ENCODE measurements at places on chromosomes 6 and 20.

- DNase-seq = peak; percentile 94
Observed at GRCh38 chr20:31751126-31751525, 12.0 kb downstream of the TPX2 start.

DNA sequence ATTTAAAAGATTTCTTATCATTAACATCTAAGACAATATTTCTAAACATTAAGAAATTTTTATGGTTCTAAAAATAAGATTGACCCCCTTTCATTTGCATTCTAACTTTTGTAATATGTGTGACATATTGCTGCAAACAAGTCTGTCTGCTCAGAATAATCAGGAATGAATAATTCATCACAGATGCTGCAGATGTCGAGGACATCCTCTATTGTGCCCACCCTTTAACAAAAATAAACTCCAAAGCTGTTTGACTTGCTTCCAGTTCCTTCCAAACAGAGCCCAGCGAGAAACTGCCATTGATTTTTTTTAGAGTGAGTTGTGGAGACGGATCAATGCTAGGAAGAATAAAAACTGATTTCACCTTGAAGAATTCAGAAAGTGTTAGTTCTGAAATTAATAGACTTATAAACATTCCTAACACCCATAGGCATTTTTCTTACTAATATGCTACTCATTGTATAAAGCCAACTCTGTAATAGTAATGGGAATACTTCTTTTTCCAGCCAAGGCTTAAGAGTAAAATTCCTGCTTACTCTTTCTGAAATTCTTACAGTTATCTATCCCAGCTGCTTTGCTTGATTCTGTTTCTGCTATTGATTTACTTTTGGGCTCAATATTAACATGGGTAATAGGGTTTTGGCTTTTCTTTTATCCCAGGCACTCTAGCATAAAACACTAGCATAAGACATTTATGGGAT is 244.8 kb upstream of the FAM83B start:
- no peak for DNase-seq

DNA sequence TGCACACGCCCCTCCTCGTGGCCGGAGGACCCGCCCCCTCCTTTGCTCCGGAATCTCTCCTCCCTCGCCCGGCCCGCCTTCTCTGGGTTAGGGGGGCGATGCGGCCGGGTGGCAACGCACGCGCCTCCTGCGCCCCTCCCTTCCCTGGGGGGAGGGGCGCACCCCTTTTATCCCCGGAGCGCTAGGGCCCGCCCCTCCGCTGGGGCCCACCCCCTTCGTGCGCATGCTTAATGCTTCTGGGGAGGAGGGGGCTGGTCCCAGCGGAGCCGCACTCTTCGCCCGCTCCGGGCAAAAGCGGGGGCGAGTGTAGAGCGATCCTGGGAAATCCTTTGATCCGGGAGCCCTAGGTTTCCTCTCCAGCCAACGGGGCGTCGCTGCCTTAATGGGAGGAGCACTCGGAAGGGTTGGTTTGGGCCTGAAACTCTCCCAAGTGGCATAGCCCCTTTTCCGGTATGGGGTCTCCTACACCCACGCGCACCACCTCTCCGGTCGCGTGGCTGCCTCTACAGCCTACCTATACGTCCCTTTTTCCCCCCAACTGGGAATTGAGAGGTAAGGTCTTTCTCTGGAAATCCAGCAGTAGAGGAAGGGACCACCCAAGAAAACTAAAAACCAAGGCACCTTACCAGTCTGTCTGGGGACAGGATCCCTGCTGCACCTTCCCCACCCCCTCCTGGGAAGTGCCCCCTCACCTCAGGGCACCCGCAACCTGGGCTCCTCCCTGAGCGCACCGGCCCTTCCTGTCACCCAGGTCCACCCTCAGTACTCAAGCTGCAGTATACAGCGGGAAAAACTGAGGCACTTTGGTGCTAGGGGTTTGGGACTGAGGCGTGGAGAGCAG is 2.1 kb downstream of the SOX12 start:
- peak; percentile 84 for DNase-seq

DNA sequence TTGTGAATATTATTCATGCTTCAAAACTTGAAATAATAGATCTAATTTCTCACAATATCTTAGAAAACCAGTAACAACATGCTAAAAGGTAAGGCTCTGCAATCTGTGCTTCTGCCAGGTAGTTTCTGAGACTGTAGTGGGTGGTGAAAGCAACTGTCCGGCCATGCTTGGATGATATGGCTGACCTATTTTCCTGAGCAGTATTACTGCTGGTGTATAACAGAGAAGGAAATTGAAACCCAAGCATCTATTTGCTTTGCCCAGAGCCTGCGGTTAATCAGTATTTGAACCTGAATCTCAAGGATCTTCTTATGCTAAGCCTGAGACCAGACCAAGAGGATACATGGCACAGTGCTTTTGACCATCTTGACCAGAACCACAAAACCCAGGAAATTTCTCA is 563.8 kb downstream of the COL12A1 start:
- DNase-seq = no peak

DNA sequence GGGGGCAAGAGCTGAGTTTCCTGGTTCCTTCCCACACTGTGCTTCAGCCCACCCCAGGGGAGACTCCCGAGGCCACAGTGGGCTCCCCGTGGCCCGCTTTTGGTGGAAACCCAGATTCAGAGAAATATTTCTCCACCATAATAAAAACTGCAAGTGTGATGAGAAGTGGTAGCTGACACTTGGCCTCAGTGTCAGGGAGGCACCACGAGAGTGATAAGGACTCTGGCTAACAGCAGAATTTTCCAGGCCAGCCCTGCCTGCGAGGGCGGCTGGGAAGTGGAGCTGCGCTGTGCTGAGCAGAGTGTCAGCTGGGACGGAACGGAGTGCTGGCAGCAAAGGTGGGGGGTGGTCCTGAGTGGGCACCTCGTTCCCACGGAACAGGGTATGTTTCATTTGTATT is 22.5 kb downstream of the SPATA2 start:
- no peak for DNase-seq

DNA sequence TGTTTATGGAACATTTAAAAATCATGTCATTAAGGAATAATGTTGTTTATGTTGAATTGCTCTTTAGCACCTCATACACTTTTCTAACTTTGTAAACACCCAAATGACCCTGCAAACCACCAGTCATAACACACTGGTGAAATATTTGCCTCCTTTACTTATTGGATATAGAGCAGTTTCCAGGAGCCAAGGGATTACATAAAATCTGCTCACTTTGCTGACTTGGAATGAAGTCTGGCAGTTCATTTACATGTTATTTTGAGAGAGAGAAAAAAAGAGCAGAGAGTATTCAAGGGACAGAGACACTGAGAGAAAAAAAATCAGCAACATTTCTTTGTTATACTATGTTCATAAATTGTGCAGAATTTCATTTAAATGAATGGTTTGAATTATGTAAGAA is 46.6 kb upstream of the DEFB112 start:
- no peak for DNase-seq

GRCh38 chr6:53938810-53939209 is 144.0 kb downstream of the LRRC1 start:
- peak; percentile 79 for DNase-seq

- no peak for DNase-seq
Observed at GRCh38 chr6:3910106-3910663, 61.0 kb downstream of the FAM50B start.

GRCh38 chr6:56637640-56638039 is 5.0 kb downstream of the DST start:
- DNase-seq = peak; percentile 64

DNA sequence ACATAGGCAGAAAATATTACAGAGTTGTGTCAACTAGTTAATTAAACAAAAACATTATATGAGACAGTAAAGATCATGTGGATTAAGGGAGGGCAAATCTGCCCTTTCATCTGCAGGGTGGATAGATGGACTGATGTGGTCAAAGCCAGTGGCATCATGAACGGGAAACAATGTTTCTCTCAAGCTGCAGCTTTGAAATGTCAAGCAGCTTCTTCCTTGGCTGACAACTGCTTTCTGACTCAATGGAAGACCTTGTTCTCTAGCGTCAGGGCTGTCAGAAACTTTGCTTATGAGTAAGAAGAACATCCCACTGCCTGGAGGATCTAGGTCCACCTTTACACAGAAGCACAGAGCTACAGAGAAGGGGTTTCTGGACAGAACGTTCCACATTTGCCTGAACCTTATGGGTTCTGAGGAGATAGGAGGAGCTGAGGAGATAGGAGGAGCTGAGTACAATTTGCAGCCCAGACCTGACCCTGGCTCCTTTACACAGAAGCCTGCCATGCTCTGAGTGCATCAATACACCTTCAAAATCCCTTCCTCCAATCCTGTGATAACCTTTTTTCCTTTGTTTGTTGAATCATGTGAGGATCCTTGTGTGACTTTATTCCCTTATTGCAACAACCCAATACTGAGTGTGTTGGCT is 6.1 kb downstream of the CST5 start:
- DNase-seq = no peak

DNA sequence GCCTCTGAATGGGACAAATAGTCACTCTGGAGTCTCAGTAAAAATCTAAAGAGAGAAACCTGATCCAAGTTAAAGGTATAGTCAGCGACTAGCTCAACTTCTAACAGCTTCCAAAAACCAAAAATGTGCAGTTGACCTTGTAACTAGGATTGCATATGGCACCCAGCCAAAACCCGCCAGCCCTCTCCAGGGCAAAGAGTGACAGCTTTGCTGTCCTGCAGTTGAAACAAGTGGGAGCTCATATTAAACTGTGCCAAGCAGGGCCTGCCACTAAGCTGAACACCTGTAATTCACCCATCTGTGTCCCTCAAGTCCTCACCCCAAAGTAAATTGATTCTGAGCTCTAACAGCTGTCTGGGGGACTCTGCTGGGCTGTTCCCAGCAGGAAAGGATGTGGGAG is 695.3 kb downstream of the MAFB start:
- no peak for DNase-seq

GRCh38 chr6:154506991-154507898 is 3.2 kb downstream of the CNKSR3 start:
- DNase-seq = no peak

- DNase-seq = peak; percentile 24
Observed at GRCh38 chr6:11094411-11094851, 797 bp downstream of the SMIM13 start.

- DNase-seq = no peak
Observed at GRCh38 chr6:110337486-110337885, 20.7 kb downstream of the METTL24 start.

DNA sequence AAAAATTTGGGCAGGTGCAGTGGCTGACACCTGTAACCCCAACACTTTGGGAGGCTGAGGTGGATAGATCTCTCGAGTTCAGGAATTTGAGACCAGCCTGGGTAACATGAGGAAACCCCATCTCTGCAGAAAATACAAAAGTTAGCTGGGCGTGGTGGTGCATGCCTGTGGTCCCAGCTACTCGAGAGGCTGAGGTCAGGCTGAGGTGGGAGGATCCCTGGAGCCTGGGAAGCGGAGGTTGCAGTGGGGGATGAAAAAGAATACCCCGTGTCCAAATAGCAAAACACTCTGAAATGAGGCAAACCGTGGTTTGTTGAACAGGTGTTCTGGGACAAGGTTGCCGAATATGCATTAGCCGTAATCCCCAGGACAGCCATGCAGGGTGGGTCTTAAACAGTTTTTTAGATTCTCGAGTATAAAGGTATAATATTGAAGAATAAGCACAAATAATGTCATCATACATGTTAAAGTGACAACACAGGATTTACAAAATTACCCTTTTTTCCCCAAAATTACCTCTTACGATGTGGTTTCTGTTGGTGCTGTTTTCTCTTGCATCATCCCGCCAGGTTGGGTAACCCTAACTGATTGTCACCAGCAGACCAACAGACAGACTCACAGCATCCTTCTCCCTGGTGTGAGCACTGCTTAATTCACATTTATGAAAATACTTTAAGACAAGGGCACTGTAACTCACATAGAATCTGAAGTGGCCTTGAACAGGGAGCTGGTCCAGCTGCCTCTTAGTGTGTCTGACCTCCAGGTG is 9.1 kb downstream of the DNAJC5 start:
- DNase-seq = no peak

DNA sequence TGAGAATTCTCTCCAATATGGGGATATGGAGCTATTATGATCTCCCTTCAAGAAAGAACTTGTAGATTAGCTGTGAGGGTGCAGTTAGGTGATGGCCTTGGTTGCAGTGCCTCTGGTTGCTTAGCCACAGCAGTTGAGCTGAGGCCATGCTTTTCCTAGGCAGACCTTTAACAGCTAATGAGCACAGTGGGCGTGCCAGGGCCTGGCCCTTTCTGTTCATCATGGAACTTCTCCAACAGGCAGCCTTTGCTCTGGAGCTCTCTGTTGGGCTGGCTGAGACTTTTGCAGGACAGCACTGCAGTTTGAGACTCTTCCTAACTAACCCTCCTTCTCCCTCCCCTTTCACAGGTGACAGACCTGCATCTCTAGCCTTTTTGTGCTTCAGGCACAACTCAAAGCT is 39.7 kb upstream of the TMEM170B start:
- no peak for DNase-seq

DNA sequence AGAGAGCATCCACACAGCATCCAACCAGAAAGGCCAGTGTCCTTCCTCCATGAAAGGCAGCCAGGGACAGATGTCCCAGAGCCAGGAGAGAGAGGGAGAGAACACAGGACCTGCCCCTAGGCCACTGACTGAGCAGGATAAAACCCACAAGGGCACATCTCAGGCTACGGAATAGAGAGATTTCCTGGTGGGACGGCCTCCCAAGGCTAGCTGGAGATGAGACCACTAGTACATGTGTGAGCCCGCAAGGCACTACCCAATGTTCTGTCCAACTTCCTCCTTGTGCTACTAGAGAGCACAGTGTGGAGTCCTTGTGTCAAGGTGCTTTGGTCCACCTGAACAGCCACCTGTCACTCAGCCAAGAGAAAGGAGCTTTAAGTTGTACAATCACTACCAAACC is 44.2 kb downstream of the PLCG1 start:
- no peak for DNase-seq

DNA sequence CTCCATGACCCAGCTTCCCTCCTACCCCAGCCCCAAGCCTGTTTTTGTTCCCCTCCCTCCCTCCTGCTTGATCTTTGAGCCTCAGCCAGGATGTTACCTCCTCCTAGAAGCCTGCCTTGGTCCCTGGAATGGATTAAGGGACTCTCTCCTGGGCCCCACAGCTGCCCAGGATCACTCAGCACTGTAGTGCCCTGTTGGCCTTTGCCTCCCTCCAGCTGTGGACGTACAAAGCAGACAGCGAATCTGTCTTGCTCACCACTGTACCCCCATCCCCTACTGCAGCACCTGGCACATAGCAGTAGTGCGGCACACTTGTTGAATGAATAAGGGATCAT is 11.8 kb upstream of the FAM110A start:
- no peak for DNase-seq

DNA sequence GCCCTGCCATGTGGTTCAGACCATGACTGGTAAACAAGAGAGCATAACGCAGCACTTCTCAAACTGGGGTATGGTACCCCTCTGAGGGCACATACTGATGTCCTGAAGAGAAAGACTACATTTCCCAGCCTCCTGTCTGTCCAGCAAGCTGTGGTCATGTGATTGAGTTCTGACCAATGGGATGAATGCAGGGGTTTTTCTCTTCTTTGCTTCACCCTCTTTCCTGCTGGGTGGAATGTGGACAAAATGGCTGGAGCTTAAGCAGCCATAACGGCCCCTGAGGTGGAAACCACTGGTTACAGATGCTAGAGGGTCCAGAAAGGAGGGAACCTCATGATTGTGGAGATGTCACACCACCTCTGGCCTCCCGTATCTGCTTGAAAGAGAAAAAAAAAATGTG is 19.4 kb upstream of the KCNB1 start:
- DNase-seq = peak; percentile 31

- DNase-seq = no peak
Observed at GRCh38 chr6:136644597-136644952, 94.4 kb upstream of the MAP7 start.
